ENCODE measurements at places on chromosomes 2 and 18.

DNA sequence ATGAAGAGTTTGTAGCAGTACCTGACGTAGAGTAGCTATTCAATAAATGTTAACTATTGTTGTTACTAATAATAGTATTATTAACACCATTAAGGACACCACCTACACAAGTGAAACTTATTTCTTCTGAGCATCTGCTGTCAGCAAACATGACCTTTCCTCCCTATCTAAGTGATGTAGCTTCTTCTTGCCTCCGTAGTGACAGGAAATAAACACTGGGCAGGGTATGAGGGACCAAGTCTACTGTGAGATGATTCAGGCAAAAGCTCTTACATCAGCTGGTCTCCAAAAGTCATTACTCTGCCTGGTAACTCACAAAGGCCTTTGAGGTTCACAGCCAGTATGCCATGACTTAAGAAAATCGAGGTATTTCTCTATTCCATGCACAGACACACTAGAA, 750.5 kb downstream of the CPS1 start:
- no peak for DNase-seq

DNA sequence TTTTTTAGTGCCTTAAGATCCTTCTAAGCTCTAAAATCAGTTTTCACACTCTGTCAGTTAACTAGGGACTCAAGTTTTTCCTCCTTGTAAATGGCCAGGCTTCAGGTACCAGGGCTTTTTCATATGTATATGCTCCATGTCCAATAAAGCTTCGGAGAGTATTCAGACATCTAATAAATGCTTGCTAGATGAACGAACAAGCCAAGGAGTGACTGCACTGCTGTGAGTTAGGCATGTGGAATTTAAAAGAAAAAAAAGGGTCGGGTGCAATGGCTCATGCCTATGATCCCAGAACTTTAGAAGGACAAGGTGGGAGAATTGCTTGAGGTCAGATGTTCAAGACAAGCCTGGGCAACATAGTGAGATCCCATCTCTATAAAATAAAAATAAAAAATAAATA, 81.9 kb downstream of the CDH2 start:
- DNase-seq: no peak

GRCh38 chr2:241179899-241180298, 8.6 kb upstream of the ANO7 start:
- no peak for DNase-seq

DNA sequence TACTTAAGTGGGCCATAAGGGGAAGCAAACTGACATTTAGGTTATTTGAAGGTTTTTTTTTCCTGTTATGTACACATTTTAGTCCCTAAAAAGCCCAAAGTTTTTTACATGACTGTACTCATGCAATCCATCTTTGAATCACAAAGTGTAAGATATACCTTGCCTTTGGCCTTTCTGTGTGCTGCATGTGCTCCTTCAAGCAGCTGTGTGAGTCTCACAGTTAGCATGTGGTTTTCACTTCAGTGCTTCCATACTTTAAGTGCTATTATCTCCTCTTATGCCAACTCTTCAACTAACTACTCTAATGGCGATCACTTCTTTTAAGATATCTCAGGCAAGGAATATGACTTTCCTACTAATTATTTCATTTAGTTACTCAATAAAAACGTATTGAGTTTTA, 597.1 kb upstream of the ACVR2A start:
- DNase-seq: no peak

- DNase-seq: no peak
These were observed 2.6 kb downstream of the PKP4 start for GRCh38 chr2:158459161-158460003.

GRCh38 chr2:29192526-29192925, 77.3 kb downstream of the CLIP4 start:
- no peak for DNase-seq

DNA sequence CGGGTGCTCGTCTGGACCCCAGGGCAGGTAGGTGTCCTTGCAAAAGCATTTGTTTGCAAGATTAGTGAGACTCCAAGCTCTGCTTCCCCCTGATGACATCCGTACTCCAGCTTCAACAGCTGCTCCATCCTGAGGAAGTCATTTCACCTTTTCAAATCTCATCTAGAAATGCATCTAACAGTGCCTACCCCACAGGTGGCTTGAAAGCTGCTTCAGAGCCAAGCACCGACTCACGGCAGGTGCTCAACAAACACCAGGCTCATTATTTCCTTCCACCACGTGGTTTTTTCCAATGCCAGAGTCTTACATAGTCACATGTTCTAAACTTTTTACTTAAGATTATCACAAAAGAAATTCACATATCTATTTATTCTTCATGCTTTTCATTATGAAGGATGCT, 31.9 kb downstream of the CNGA3 start:
- no peak for DNase-seq

DNA sequence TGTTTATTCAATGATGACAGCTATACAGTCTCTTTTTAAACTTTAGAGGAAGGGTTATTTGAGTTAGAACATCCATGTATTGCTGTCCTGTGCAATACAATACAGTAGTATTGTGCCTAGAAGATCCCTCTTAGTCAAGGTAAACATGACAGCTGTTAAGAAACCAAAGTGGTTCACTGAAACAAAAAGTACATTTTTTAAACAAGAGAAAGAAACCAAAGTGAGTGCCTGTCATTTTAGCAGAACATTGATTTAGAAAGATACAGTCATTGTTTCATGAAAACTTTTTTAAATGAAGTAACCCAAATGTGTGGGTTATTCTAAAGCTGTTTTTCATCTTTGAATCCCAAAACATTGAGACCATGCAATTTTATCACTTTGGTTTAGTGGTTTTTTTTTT, 15.5 kb downstream of the ITPRID2 start:
- no peak for DNase-seq

DNA sequence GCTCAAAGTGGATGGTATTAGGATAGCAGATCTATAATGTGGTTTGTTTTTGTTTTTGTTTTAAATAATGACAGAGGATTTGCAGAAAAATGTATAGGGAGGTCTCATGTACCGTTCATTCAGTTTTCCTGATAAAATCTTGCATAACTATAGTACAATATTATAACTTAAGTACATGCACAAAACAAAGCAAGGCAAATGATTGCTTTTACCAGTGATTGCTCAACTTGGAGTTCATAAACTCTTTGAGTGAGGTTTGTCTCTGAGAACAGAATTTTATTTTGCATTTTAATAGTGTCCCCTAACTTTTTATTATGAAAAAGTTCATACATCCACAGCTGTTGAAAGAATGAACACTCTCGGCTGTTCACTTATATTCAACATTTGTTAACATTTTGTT, 96.6 kb downstream of the MAP4K4 start:
- DNase-seq: no peak

GRCh38 chr2:134594399-134594798, 124.4 kb downstream of the TMEM163 start:
- no peak for DNase-seq

DNA sequence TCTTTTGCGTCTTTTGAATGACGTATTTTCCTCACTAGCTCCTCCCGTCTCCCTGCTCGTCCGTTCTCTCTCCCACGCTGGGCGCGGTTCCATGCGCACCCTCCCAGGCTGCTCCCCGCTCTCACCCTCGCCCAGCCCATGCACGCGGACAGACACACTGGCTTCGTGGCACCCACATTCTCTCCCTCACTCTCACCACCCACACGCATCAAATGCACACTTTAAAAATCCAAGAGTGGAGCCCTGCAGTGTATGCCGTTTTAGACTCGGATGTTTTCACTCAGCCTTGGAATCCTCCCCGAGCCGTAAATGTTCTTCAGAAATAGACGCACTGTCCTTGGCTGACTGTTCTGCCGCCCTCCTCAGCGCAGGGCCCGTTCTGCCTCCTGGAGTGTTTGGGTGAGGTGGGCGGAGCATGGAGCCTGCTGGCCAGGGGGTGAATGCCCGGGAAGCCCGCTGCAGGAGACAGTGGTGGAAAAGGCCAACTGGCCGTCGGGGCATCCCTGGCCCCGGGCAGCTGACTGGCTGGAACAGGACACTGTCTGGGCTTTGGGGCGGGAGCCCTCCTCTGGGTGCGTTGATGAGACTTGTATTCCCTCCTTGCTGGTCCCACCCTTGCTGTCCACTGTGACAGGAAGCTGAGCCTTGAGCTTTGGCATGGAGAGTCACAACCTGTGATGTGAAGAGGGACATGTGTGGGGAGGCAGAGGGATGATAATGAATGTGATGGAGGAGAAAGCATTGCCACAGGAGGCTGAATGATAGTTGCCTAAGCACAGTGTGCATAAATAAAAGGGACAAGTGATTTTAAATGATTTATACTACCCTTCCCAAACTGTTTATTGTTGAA, 35.4 kb upstream of the LYPD6B start:
- no peak for DNase-seq

GRCh38 chr2:168643979-168644378, 158.5 kb upstream of the NOSTRIN start:
- no peak for DNase-seq
